NB4 (cell line): ENCODE measurements at places on chromosomes 11 and 22.

DNA sequence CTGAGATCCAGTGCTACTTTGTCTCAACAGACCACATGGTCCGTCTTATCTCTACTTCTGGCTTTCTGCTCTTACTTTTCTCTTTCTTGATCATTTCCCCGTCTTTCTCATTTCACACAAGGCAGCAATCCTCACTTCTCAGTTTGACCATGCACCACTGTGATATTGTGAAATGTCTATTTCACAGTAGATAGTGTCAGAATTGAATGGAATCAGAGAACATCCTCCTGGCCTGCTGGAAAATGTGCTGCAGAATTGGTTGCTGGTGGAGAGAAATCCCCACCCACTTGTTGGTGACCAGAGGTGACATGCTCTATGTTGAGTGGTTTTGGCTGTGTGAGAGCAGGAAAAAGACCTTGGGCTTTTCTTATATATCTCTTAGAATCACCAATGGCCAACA is 57.8 kb upstream of the RCN1 start:
- DNase-seq = no peak

- DNase-seq = no peak
Measured at GRCh38 chr22:22817468-22818201, 70.0 kb upstream of the IGLL5 start.

DNA sequence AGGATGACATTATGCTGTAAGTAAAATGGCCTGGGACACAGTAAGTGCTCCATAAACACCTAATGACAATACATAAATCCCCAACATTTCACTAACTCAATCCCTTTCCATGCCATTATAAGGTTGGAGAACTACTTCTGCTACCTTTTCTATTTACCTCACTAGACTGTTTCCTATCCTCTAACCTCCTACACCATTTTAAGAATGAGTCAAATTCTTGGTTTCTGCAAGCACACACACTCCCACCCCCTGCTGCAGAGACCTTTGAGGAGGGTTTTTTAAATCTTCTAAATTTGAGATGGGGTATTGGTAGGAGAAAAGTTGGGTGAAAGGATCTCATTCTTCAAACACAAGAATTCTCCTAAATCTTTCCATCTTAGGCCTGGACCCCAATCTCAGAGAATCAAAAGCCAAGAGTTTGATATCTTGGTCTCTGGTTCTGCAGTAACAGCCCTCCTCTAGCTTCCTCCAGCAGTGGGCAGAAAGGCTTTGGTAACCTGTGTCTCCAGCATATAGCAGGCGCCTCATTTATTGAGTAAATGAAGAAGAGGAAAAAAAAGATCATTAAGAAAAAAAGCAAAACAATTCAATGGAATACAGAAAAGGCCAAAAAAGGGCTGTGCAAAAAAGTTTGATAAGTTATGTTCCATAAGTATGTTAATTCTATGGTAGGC is 42.3 kb downstream of the SYTL2 start:
- DNase-seq = no peak

- no peak for DNase-seq
Measured at GRCh38 chr22:37353839-37354238, 71.5 kb downstream of the CYTH4 start.
